ENCODE measurements at places on chromosomes 13 and 19.

DNA sequence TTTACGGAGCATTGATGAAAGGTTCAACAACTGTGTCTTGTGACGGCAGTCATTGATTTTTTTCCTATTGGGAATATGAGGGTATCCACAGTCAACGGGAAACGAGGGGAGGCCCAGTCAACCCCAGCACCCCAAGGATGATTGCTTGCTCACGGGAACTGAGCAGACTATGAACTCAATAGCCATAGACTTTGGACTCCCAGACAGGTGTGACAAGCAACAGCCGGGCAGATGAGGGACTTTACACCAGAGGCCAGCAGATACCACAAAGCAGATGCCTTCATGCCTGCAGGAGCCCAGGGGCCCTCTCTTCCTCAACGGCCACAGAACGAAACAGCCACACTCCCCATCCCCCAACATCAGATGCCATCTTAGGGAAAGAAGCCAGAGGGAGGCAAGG, 80.3 kb upstream of the FLT1 start:
- DNase-seq = no peak

- no peak for DNase-seq
Observed at GRCh38 chr13:27408074-27408473, 16.3 kb upstream of the GTF3A start.

DNA sequence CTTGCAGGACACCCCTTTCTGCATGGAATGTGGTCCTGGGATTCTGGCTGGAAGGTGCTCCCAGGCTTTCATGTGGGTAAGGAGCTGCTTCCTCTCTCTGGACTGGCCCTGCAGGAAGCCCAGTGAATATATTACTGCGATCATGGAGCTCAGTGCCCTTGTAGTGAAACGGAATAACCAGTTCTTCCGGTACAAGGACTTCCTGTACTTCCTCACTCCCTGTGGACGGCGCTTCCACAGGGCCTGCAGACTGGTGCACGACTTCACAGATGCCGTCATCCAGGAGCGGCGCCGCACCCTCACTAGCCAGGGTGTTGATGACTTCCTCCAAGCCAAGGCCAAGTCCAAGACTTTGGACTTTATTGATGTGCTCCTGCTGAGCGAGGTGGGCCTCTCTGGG, 8.0 kb downstream of the CYP4F8 start:
- DNase-seq = no peak

- no peak for DNase-seq
Observed at GRCh38 chr13:67063036-67063435, 167.1 kb downstream of the PCDH9 start.

- DNase-seq = no peak
Observed at GRCh38 chr13:109803825-109804224, 17.4 kb upstream of the IRS2 start.

DNA sequence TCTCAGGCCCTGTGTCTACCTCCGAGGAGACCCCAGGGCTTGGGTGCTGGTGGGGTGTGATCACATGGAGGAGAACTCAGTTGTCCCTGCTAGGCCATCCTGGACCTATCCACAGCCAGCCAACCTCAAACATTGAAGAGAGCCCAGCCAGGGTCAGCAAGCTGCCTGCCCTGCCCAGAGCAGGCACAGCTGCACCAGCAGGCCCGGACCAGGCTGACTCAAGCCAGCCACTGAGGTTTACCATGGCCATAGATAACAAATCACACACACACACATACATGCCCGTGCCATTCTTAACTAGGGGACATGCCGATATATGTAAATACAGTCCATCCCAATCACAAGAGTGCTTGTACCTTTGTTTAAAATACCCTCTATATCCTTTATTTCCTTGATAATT, 8.1 kb downstream of the ARHGEF7 start:
- DNase-seq = no peak

GRCh38 chr19:47019431-47020041, at the start of gene NPAS1:
Gene NPAS1 (plus strand): TSS chr19:47019837. CDS start chr19:47021048, 1,211 bp downstream.
- DNase-seq = no peak

- DNase-seq = no peak
Observed at GRCh38 chr13:37023871-37024270, 23.3 kb downstream of the EXOSC8 start.

DNA sequence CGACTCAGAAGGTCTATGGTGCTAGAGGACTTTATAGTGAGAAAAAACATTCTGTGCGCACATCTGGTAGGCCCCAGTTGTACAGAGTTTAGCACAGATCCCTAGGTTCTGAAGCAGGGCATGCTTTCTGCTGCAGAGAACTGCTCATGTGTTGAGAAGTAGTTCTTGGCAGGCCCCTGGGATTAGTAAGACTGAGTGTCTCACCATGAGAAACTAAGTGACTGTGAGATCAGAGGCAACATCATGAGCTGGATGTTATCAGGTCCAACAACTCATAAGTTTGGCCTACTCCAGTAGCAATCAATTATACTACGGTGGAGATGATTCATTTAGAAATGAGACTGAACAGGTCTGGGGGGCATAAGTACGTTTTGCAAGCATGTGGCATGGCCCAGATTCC, 507.4 kb upstream of the KLF12 start:
- DNase-seq = no peak

DNA sequence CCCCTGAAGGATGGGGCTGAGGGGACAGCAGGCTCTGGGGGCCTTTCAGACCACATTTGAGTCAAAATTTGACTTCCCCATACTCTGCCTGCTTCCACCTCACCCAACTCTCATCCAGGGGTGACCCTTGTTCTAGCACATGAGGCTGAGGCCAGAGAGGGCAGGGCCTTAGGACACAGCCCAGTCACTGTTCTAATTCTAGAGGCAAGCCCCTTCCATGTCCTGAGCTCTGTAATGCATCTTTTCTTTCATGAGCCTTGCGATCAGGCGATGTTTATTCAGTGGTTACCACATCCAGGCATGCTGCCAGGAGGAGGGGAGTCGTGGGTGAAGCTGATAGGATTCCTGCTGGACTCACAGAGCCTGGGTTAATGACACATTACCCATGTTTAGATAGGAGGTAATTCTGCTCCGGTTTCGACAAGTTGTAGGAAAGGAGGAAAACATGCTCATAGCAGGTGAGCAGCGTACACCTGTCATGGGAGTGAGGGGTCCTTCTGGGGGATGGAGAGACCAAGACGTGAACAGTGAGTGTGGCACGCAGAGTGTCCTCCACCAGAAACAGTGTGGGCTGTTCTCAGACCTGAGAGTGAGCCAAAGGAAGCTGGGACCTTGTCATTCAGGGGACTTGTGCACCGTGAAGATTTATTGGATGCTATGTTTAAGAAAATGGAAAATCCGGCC, 9.3 kb downstream of the RPS9 start:
- DNase-seq = peak; percentile 97

DNA sequence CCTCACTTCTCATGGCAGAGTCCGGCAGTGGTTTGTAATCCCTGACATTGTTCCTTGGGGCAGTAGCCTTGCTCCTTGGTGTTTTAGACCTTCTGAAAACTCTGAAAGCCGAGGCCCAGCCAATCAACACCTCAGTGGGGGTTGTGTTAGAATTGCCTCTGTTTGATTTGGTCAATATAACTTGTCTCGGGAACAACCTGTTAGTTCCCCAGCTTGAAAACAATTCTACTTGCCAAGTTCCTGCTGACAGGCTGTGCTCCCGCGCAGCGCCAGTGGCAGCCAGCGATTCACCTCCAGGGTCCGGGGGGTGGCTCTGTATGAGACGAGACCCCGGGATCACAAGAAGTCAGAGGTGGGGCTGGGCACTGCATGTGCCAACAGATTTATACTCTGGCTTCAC, 81.4 kb upstream of the MEDAG start:
- DNase-seq = no peak

- DNase-seq = peak; percentile 65
Observed at GRCh38 chr19:43555185-43555770, 20.0 kb downstream of the XRCC1 start.

- no peak for DNase-seq
Observed at GRCh38 chr19:54197121-54197520, 3.5 kb upstream of the RPS9 start.

DNA sequence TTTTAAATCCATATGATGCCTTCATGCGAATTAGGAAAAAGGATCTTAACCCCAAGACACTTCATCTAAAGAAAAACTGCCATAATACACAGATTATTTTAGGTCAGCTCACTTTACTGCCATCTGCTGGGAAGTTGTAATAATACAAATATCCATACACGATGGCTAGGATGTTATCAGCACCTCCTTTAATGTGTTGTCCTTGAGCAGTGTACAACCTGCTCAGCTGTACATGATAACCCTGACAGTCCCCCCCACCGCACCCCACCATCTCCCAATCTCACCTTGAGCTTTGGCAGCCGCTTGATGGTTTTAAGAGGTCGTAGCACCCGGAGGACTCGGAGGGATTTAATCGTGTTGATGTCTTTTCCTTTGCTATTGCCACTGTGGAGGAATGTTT, 112.2 kb downstream of the IER2 start:
- peak; percentile 57 for DNase-seq

Data from fibroblast of skin of back (primary cell).